ENCODE measurements at places on chromosomes 4 and X.
A peak's percentile ranks its signal among the peaks of the same experiment; 100 is the strongest.

- no peak for DNase-seq
Measured at GRCh38 chrX:44061968-44062614, 88.9 kb upstream of the NDP start.

DNA sequence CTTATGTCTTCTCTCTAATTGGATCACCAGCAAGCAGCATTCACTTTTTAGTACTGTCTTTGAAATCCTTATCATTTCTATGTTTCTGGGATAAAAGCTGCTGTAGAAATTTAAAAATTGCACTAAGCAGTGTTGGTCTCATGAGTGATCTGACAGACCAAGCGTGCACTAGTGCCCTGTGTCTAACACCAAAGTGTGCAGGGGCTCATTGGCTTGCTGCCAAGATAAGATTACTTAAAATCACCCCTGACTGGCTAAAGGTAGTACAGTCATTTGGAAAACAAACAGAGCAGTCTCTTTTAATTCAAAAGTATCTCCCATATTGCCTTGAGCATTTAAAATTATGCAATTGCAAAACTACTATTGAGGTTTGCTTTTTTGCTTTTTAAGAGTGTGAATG lies 304.6 kb downstream of the ARAP2 start:
- no peak for DNase-seq

GRCh38 chr4:3598695-3599227 lies 66.5 kb upstream of the LRPAP1 start:
- DNase-seq = no peak

- no peak for DNase-seq
Measured at GRCh38 chr4:78308517-78308916, 243.1 kb upstream of the ANXA3 start.

- no peak for DNase-seq
Measured at GRCh38 chr4:30867427-30867826, 147.3 kb downstream of the PCDH7 start.

DNA sequence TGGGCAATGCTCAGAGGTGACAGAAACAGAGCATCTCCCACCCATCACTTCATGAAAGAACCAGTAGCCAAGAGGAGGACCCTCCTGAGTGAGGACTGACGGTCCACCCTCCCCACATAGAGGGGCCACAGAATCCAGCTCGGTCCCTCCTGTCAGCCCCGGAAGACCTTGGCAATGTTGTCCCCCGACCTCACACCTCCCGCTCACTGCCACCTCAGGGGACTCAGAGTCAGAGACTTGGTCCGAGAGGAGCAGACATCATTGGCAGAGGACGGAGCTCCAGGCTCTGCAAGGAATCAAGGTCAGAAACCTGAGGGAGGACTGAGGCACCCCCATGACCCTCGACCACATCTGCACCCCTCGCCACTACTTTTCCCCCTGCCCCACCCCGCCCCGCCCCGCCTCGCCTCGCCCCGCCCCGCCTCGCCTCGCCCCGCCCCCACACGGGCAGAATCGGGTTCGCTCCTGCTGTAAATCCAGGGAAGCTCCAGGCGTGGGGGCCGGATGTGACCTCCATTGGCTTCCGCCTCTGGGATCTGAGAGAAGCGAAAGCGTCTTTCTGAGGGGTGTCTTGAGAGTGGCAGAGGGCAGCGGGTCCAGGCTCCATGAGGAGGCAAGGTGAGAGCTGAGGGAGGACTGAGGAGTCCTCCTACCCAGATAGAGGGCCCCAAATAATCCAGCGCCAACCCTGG lies at the start of gene MAGEA11:
MAGEA11 (plus strand) TSS at position 516 of the 692 bp plus-strand sequence. CDS start 1,100 bp downstream, outside the sequence.
- no peak for DNase-seq

GRCh38 chr4:2368746-2369437 lies 49.6 kb downstream of the ZFYVE28 start:
- no peak for DNase-seq

DNA sequence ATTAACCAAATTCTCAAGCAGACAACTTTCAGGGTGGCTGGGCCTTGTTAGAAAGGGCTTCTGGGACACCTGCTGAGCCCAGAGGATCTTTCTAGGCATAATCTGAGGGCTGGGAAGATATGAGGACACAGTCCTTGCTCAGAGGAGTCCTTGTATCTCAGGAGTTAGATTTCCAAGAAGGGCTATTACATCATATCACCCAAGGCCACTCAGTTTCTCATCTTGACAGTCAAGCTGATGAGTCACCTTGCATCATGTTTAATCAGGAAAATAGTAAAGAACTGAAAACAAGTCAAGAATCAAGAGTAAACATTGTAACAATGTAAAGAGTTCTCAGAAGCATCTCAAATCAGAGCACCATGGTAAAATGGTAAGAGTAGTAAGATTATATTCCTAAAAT lies 4.0 kb downstream of the PCYT1B start:
- DNase-seq = peak; percentile 69

- DNase-seq = no peak
Measured at GRCh38 chr4:136571315-136571714, 961.0 kb downstream of the PCDH18 start.

- no peak for DNase-seq
Measured at GRCh38 chr4:74267998-74268606, 40.2 kb upstream of the EPGN start.

DNA sequence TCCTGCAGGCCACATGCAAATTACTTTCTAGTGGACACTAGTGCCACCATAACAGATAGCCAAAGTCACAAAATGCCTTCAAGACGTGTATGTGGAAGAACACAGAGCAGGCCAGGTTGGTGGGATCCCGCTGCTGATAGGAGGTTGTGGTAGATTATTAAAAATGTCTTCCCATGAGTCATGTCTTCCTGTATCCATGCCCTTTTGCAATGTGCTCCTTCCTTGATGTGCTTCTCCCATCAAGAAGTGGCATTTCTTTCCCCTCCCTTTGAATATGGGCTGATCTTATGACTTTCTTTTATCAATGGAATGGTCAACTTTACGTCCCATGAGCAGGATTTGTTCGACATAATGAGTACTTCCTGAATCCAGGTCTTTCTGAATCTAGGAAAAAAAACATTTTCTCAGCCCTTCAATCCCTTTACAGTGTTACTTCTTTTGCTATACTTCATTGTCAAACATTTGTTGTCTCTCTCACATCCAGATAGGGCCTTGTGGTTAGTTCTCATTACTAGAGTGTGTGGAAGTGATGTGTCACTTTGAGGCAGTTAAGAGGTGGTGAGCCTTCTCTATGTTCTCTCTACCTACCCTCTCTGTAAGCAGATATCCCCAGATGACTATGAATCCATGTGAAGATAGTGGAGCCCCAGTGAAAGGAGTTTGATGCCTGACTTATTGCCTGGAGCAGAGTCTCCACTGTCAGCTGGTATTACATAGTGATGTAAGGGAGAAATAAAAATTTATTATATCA lies 519.2 kb upstream of the DIPK2B start:
- no peak for DNase-seq

Data from hematopoietic multipotent progenitor cell treated with erythropoietin and hydrocortisone succinate and interleukin-3 and kit ligand, for 15 days (in vitro differentiated cells).